GM04503 (cell line): ENCODE measurements at places on chromosomes 4 and X.

GRCh38 chrX:106950381-106950780 is 30.2 kb downstream of the CLDN2 start:
- no peak for DNase-seq

DNA sequence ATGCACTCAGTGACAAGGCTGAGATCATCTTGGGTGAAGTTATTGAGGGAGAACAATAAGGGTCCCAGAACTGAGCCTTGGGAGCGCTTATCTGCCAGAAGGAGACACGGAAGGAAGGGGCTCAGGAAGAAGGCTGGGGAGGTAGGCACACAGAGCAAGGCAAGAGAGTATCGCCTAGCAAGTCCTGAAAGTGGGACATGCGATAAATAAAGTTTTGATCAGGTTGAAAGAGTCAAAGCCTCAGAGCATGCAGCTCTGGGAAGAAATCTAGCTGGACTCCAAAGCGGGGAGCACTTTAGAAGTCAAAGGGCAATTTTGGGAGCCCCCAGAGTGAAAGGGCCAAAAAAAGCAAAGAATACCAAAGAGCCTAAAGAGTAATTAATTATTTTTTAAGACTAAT is 17.7 kb upstream of the ANXA3 start:
- no peak for DNase-seq

DNA sequence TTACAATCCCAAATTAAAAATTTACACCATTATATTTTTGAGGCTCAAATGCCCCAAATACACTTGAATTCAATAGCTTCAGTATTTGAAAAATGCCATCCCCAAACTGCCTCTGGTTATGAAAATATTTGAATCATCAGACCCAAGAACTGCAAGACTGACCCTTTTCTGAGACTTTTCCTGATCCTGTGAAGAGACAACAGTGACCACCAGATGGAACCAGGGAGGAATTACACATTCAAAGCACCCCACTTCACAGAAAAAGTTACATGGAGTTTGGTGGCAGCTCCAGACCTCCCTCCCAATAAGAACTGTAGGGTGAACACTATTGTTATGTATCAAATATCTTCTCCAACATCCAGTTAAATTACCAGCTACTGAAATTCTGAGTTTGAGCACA is 44.0 kb upstream of the SCD5 start:
- DNase-seq: no peak

DNA sequence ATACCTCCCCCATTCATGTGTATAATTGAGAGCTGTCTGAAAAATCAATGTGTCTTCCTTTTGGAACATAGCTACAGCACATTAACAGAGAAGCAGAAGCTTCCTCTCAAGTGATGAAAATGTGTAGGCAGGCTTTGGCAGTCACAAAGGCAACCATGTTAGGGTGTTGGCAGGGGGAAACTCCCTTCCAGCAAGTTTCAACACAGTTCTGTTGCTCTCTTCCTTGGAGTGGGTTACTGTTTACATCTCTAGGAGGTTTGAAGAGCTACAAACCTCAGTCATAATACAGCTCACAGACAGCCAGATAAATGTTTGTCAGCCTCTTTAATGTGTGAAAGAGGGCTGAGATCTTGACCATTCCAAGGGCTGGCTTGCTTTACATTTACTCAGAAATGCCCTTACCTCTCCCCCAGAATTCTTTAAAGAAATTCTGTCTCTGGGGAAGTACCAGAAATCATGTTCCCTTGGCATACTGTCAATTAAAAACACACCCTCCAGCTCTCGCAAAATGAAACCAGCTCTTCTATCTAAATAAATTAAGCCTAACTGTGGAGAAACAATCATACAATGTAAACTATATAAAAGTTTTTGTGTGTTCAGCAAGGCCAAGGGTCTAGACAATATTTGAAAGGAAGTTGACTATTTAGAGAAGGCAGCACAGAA is 18.9 kb downstream of the ZBTB33 start:
- no peak for DNase-seq

DNA sequence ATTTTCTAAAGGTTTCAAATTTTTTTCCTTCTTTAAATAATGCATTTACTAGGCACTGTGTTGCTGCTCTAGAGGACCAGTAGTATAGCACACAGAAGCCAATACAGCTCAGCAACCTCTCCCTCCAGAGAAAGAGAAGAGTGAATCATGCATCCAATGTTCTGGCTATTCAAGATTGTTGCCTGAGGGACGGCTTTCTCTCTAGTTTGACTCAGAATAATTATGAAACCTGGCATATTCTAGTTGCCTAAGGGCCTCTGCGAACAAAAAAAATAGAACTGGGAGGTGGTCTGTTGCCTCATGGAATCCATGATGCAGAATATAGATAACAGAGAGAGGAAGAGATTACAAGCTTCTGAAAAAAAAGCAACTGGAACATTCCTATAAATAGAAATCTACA is 1233.3 kb upstream of the PABPC4L start:
- no peak for DNase-seq

DNA sequence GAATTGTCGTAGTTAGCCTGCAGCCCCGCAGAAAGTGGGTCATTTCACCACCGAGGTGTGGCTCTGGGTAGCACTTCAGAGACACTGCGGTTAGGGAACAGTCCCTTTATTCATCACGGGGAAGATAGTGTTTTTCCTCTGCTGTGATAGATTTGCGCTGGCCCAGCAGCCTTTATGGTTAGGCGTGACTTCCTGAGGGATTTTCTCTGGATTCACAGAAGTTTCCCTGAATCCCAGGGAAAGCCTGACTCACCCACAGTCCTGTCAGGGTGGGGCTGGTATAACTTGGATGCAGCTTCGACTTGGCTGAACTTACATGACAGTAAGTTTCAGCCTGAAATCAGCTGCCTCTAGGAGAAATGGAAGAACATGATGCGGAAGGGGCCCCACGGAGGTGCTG is 196.3 kb upstream of the HHIP start:
- DNase-seq: no peak

DNA sequence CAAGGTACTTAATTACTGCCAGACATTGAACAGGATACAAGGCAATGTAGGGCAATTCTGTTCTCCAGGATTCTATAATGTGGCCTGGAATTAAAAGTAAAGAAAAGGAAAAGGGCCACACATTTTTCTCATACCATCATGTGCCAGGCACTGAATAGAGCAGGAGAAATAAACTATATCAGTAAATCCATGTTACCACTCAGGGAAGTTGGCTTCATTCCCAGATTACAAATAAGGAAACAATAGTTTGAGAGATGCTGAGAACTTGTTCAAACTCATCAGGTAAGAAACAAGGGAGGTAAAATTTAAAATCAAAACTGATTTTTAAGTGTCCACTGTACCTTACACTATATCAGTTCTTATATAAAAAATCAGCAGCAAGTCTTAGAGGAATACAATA is 645.0 kb upstream of the ATOH1 start:
- no peak for DNase-seq
